ENCODE measurements at places on chromosomes 12 and 14.

DNA sequence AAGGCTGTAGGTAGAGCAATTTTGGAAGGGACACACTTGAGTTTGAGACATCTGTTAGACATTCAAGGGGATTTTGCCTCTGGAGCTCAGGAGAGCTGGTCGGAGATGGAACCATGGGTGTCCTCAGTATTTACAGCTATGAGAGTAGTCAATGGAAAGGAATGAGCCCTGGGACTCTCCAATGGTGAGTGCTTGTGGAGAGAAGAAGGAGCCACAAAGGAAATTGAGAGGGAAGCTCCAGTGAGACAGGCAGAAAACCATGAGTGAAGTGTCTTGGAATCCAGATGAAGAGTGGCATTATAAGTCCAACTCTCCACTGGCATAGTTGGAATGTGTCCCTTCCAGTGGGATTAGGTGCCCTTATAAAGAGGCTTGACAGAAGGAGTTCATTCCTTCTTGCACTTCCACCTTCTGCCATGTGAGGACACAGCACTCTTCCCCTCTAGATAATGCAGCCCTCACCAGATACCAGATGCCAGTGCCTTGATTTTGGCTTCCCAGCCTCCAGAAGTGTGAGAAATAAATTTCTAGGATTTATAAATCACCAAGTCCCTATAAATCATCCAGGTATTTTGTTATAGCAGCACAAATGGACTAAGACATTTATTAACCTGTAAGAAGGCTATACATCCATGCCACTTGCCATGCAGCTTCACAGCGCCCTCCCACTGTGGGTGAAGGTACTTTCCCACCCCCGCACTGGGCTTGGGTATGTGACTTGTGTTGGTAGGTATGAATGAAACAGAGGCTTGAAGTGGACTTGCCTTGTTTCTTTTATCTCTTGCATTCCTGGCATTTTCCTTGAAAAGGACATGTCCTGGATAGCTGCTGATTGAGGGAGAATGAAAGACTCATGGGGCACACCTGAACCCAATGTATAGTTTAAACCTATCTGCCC is 27.3 kb downstream of the LLPH start:
- DNase-seq = no peak

DNA sequence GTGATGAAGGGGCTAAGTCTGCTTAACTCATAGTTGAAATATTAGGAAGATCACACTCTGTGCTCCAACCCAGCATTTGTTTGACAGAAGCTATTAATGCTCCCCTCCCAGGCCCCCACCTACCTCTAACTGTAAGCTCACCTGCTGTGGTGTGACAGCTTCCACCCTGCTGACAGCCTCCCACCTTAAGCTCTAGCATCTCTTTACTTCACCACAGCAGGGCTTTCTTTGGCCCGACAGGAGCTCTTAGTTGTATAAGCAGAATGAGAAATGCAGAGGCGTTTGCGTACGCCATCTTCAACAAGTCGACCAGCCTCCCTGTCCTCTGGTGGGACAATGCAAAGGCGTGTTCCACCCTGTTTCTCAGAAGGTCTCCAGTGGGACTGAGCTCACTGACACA is 80.1 kb upstream of the OSBPL8 start:
- DNase-seq = no peak

DNA sequence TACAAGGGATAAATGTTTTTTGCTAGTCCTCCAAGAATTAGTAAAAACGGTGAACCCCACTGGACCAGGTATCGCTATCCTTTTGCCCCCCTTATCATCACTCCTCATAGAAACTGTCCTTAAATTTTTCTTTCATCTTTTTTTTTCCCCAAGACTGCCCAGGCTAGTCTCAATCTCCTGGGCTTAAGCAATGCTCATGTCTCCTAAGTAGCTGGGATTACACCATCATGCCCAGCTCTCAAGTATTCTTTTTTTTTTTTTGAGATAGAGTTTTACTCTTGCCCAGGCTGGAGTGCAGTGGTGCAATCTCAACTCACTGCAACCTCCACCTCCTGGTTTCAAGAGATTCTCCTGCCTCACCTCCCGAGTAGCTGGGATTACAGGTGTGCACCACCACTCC is 9.7 kb downstream of the IRF2BPL start:
- DNase-seq = no peak

- DNase-seq = no peak
Observed at GRCh38 chr12:116765271-116765670, 27.2 kb downstream of the RNFT2 start.

GRCh38 chr14:105195522-105196264 is 14.6 kb upstream of the NUDT14 start:
- DNase-seq = no peak

DNA sequence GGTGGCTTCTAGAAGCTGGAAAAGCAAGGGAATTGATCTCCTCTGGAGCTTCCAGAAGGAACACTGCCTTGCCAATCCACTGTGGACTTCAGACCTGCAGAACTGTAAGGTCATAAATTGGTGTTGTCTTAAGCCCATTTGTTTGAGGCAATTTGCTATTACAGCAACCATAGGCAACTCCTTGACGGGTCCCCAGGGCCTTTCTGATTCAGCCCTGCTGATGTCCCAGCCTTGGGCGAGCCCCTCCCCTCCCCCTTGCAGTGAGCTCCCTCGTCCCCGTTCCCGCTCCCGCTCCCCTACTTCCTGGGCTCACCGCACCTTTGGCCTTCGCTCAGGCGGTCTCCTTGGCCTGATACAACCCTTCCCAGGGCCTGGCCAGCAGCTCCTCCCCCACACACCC is 18.9 kb upstream of the DIO3 start:
- no peak for DNase-seq

GRCh38 chr12:20367583-20368113 is 689 bp upstream of the PDE3A start:
- no peak for DNase-seq

All from stimulated activated CD8-positive, alpha-beta memory T cell treated with anti-CD3 and anti-CD28 coated beads, Interleukin-4, amount 100 ng/mL, for 1 hour (primary cell).